ENCODE measurements at places on chromosomes 7 and 10.

DNA sequence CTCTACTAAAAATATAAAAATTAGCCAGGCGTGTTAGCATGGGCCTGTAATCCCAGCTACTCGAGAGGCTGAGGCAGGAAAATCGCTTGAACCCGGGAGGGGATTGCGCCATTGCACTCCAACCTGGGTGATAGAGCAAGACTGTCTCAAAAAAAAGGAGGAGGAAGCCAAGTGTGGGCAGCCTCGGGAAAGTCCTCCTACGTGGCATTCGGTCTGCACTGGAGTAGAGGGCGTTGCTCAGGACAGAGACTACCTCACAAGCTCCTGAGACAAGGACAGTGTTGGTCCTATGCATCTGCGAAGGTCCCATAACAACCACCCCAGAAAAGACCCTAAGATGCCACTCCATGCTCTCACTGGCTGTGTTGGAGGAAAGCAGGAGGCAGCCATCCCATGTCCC is 10.0 kb upstream of the SERPINE1 start:
- no peak for DNase-seq

GRCh38 chr10:28326516-28327490 is 23.9 kb upstream of the MPP7 start:
- no peak for DNase-seq

DNA sequence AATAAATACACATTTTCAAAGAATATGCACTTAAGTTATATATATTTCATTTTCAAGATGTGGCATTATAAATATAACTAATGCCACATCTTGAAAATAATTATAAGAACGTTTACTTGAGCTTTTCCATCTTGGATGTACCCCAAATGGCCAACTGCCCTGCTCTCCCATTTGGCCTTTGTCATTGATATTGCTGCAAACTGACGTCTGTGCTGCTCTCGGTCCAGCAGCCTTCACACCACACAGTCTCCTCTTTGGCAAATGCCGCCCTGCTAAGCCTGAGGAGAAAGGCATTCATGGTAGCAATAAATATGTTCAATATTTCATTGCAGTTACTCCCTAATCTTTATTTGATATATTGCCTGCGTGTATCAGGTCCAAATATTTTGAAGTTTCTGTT is 384.6 kb upstream of the ADARB2 start:
- DNase-seq = no peak

DNA sequence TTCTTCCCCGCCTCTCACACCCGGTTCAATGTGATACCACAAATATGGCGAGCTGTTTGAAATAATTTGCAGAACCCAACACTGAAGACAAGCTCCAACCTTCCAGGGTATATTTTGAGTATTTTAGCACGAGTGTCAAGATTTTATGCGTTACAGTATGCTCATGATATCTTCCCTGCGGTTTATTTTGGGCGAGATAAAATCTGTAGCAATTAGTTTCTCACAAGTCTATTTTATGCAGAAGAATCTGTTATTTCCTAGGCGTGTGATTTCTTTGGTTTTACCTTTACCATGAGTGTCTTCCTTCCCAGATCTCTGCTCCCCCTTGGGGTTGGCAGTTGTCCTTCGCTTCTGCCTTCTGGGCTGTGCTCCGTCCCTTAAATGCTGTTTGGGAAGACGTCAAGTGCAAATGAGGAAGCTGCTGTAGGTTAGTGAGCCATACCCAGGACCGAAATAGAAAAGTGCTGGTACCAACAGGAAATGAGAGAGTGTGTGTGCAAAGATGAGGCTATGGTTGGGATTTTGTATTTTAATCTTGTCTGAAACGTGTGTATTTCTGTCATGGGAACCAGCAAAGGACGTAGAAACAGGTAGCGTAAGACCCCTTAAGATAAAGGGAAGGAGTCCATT is 299.8 kb downstream of the KLF6 start:
- no peak for DNase-seq

GRCh38 chr10:84348860-84349259 is 20.5 kb downstream of the CCSER2 start:
- DNase-seq = no peak
